ENCODE measurements at places on chromosomes 1 and 21. TPM values are rescaled to one million over a fixed set of nuclear protein-coding genes. Genes with fewer than 3 reads are reported as not detected.

The KMO gene
- 0.12 TPM for total RNA-seq

The NECTIN4 gene
- total RNA-seq: not detected

The CYP4A22 gene
- not detected for total RNA-seq

The SLC19A1 gene
- total RNA-seq: 46.8 TPM

GRCh38 chr1:172095846-172096245 lies 254.5 kb downstream of the DNM3 start:
- peaks cover 2% of the 10 kb centered on the region for H3K27me3 ChIP-seq
- DNase-seq: no peak
- no peaks in the 10 kb centered on the region for H3K4me1 ChIP-seq
- no peak overlapping the region for H3K4me3 ChIP-seq
- H3K27ac ChIP-seq: no peak overlapping the region
- H3K36me3 ChIP-seq: no peaks in the 10 kb centered on the region

- no peaks in the 10 kb centered on the region for H3K4me1 ChIP-seq
- DNase-seq: no peak
These were observed 93.4 kb downstream of the DIRAS3 start for GRCh38 chr1:67957066-67957465.

GRCh38 chr1:170534626-170535147 lies 2.7 kb downstream of the GORAB start:
- DNase-seq: no peak
- H3K4me3 ChIP-seq: no peak overlapping the region
- no peak overlapping the region for H3K27ac ChIP-seq
- H3K27me3 ChIP-seq: peaks cover 2% of the 10 kb centered on the region
- H3K36me3 ChIP-seq: peaks cover 27% of the 10 kb centered on the region
- peaks cover 12% of the 10 kb centered on the region for H3K4me1 ChIP-seq

- H3K4me3 ChIP-seq: no peak overlapping the region
- H3K36me3 ChIP-seq: no peaks in the 10 kb centered on the region
- H3K27me3 ChIP-seq: peaks cover 11% of the 10 kb centered on the region
- no peaks in the 10 kb centered on the region for H3K4me1 ChIP-seq
These were observed 33.4 kb downstream of the MNDA start for GRCh38 chr1:158864595-158864994.

GRCh38 chr1:2355373-2356261 lies 35.7 kb downstream of the MORN1 start:
- H3K27me3 ChIP-seq: no peaks in the 10 kb centered on the region
- H3K4me3 ChIP-seq: no peak overlapping the region
- H3K4me1 ChIP-seq: no peaks in the 10 kb centered on the region
- DNase-seq: no peak

- no peak for DNase-seq
- no peaks in the 10 kb centered on the region for H3K36me3 ChIP-seq
- no peak overlapping the region for H3K27ac ChIP-seq
These were observed 466.8 kb downstream of the DSCAM start for GRCh38 chr21:40379881-40380810.

DNA sequence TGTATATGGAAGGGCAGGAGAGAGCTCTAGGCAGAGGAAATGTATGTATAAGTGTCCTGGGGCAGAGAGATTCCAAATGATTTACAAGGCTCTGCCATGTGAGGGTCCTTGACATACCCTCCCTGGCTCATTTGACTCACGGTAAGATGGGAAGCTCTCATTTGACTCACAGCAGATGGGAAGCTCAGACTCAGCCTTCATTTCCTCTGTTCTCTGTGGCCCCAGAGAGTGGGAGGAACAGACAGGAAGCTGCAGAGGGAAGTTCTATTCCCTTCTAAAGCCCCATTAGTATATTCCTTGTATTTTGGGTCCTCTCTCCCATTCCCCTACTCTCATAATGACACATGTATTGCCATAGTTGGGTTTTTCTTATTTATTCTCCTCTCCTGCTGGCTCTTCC lies 44.9 kb downstream of the FOXD2 start:
- H3K4me1 ChIP-seq: no peaks in the 10 kb centered on the region
- no peak for DNase-seq
- no peaks in the 10 kb centered on the region for H3K36me3 ChIP-seq
- H3K4me3 ChIP-seq: no peak overlapping the region

Data from activated CD4-positive, alpha-beta T cell treated with anti-CD3 and anti-CD28 coated beads, Interleukin-2, amount 10 ng/mL, durations not matched to agents 7 days and 5 days (primary cell).